ENCODE measurements at places on chromosomes 12 and 14.
A peak's percentile ranks its signal among the peaks of the same experiment; 100 is the strongest.

GRCh38 chr12:117101953-117102799, 3.0 kb upstream of the TESC start:
- DNase-seq, result no peak

DNA sequence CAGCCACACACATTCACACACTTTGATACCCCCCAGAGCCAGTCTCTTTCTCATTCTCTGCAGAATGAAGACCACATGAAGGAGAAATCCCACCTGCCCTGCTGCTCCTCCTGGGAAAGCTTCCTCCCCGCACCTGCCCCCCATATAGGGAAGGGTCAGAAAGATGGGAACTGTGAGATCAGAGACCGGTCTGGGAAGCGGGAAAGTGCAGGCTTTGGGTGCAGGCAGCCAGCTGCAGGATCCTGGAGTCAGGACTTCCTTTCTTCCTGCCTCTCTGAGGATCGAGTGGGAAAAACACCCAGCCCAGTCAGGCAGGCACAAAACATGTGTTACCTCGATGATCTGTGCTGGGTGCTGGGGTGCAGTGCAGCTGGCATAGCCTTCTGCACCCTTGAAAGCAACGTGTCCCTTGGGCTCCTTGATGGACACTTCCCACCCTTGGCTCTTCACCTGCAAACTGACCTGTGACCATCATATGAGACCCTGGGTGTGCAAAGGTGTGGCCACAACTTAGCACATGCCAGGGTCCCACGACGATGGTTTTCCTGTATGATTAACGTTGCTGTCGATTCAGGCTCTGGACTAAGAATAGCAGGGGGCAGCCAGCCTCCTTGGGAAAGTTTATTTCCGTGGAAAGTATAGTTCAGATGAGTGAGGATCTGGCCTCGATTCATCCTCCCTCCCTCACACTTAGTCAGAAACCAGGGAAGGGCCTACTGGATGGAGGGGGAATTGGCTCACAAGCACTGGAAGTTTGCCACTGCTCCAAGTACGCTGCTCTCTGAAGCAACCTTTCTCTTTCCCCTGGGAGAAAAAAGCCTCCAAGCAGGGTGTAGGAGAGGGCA, 105.4 kb upstream of the MED13L start:
- DNase-seq, result no peak

- DNase-seq, result peak; percentile 57
Measured at GRCh38 chr14:77024171-77024691, 4.3 kb downstream of the IRF2BPL start.

DNA sequence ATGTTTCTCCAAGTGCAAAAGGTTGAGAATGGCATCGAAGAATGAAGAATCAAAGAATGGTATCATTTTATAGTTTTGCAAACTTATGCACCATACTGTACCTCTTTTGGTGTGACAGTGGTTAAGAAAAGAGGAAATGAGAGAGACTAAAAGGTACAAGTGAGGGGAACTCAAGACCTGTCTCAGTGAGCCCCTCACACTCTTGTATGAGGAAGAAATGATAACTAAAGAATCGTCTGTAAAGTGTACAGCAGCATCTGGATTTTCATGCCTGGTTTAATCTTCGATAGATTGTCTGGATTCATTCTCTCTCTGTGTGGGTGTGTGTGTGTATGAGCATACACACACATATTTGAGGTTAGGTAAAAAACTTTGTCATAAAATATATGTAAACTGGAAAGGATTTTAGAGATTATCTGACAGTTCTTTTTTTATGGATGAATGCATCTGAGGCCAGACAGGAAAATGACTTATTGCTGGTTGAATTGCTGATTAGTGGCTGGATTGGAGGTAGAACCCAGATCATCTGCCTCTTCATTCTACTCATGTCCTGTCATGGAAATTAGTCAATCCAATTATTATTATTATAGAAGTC, 16.0 kb upstream of the SLC38A2 start:
- no peak for DNase-seq

GRCh38 chr14:99773521-99774497, 19.4 kb upstream of the EML1 start:
- DNase-seq, result no peak

GRCh38 chr12:19105463-19105862, 24.1 kb upstream of the PLEKHA5 start:
- DNase-seq, result no peak

DNA sequence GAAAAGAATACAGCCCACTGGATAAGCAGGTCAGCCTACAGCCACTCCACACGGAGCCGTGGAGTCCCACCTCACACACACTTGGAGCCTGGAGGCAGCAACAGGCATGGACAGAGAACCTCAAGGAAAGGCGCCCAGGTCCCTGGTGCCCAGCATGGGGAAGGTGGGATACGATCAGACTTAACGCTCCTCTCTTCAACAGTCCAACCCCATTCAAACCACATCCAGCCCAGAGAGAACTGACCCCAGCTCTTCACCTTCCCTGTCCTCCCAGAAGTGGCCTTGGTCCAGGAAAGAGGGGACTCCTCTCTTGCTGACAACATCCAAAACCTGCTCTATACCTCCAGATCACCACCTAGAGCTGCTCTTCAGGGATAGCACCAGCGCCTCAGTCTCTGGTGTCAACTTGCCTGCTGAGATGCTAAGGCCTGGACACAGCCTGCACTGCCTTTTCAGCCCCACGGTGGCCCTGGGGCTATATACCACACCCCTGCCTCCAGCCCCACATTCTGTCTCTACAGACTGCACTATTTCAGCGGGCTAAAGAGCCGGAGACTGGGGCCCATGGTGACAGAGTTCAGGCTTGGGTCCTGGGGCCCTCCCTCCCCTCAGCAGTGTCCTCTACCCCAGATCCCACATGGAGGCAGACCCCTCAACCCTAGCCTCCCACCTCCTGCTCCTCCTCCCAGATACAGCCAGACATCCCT, 7.0 kb downstream of the ADCY6 start:
- no peak for DNase-seq

- DNase-seq, result no peak
Measured at GRCh38 chr14:91324606-91325575, 80.4 kb upstream of the GPR68 start.

DNA sequence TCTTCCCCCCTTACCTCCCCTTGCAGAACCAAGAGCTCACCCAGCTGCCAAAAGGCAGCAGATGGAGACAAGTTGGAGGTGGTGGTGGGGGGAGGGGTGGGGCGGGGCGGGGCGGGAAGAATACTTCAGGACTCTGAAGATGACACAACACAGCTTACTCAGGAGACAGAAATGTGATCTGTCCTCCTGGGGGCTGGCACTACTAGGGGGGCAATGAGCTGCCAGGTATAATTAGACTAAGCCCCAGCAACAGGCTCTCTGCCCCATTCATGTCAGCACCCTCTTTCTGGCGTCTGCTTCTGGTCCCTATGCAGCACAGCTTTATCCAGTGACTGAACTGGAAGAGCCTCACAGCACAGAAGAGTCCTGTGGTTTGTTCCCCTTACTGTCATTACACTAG, 407.0 kb downstream of the MED13L start:
- DNase-seq, result no peak

GRCh38 chr14:56324856-56325699, 206.9 kb downstream of the PELI2 start:
- DNase-seq, result no peak

DNA sequence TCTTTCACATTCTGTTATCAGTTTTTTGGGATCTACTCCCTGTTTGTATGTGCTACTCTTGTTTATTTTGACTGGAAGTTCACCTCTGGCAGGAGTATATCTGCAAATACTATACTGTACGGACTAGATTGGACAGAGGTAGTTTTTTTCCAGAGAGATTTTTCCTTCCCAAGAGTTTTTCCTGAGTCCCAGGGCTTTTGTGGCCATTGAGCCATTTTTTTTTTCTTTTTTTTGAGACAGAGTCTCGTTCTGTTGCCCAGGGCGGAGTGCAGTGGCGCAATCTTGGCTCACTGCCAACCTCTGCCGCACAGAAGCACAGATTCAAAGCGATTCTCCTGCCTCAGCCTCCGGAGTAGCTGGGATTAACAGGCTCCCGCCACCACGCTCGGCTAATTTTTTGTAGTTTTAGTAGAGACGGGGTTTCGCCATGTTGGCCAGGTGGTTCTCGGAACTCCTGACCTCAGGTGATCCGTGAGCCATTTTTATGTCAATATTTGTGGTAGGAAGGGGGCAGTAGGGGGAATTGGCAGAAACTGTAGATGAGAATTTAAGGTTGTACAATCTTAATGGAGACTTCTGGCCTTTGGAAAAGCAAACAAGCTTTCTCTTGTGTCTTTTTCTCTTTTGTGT, 19.4 kb downstream of the KTN1 start:
- DNase-seq, result no peak
